ENCODE measurements at places on chromosomes 6 and 20.

- DNase-seq, result no peak
These were observed 35.6 kb downstream of the RIOK1 start for GRCh38 chr6:7424967-7425807.

- no peak for DNase-seq
These were observed 9.5 kb upstream of the PARD6B start for GRCh38 chr20:50721881-50722281.

DNA sequence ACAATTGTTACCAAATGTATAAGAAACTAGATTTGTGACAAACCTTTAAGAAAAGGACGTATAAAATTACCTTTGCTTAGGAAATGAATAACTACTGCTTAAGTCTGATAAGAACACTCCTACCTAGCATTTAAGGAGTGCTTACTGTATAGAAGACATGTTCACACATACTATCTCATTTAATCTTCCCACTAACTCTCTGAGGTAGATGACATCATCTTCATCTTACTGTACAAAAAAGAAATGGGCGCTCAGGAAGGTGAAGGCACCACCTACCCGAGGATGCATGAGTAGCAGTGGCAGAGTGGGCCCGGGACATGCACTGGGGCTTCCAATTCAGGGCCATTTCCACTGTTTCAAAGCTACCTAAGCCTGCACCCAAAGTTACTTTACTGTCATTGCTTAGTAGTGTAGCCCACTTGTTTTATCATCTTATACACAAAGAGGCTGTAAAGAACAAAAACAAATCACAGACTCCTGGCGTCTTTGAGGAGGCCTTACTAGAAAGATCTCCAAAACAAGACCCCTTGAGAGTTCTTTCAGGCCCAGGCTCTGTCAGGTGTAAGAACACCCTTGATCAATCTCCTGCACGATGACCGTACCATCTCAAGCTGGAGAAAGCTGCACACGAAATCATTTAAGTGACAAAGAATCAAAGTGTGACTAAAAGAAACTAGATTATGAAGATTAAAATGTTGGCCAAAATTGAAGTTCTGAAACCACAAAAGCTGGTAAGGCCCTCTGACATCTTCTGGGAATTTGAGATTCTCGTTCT lies 128.0 kb downstream of the INSM1 start:
- no peak for DNase-seq

DNA sequence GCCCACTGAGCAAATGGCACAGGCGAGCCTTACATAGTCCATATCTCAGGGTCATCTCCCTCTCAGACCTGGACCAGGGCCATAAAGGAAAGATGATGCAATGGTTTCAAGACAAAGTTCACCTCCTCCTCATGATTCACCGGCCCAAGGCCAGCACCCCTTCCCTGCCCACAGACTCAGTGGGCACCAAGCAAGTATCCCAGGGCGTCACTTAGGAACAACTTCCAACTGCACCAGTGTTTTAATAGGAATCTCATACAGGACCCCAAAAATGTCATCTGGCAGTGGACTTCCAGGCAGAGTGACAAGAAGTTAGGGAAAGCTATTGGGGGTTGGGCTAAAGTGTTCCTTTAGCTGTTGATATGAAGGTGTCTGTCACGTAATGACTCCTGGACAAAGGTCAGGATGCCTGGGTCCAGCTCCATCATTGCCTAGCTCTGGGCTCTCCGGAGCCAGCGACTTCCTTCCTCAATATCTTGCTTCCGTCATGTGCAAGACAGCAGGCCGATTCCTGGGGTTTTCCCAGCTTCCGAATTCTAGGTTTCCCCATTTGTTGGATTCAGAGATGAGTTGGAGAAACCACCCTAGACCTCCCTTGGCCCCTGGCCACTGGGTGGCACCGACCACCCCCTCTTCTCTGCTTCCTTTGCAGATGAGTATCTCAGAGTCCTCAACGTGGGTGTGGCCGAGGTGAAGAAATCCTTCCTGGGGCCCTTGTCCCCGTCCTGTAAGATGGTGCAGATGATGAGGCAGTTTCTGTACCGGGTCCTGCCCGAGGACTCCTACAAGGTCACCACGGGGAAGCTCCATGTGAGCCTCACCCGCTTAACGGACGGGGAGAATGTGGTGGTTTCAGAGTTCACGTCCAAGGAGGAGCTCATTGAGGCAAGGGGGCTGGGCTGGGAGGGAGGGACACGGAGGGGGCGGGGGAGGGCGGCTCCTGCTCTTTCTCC lies 21.1 kb downstream of the PNPLA1 start:
- DNase-seq, result no peak

- DNase-seq, result no peak
These were observed 9.6 kb downstream of the TTPAL start for GRCh38 chr20:44485078-44485829.

- no peak for DNase-seq
These were observed 168.2 kb downstream of the SAMD5 start for GRCh38 chr6:147676495-147677199.

DNA sequence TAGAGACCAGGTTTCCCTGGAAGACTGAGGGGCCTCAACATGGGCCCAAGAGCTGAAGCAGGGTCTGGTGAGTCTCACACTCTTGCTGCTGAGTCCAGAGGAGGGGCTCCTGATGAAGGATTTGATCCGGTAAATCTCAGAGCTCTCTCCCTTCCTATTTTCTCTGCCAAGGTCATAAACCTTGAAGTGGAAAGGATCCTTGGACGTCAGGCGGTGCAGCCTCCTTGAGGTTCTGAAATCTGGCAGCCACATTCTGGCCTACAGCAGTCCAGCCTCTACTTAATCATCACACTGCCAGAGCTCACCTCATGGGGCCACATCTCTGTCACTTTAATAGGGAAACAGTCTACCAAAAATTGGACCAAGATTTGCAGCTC lies 24.0 kb downstream of the ACSS1 start:
- DNase-seq, result no peak

GRCh38 chr20:56391596-56392131 lies 351 bp downstream of the AURKA start:
- DNase-seq, result no peak

DNA sequence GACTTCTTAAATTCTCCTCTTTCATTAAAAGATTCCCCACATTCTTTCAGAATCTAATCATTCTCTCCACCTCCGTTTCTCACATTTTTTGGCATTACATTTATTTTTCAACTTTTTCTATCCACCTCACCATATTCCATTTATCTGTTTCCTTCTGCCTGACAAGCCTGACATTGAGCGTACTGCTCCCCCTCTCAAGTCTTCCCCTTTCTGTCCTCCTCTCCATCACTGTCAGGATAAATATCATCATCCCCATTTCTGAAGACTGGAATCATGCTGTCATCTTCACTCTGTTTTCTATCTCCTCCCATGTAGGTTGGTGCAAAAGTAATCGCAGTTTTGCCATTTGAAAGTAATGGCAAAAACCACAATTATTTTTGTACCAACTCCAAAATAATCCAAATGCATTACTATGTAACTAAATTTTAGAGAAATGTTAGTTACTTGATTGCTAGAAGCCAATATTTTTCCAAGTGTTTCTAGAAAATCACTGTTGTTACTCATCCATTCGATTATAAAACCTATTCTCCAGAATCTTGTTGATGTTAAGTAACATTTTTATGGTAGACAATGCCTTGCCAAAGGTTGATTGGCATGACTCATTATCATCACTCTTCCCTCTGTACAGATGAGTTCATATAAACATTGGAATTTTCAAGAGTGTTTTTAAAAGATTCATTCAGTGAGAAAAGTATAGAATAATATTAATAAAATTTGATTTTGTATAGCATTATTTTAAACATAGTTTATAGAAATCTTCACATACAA lies 292.3 kb upstream of the RNF217 start:
- no peak for DNase-seq

All from nucleus accumbens (tissue), 56 donors.